ENCODE measurements at places on chromosomes 3 and 15.

DNA sequence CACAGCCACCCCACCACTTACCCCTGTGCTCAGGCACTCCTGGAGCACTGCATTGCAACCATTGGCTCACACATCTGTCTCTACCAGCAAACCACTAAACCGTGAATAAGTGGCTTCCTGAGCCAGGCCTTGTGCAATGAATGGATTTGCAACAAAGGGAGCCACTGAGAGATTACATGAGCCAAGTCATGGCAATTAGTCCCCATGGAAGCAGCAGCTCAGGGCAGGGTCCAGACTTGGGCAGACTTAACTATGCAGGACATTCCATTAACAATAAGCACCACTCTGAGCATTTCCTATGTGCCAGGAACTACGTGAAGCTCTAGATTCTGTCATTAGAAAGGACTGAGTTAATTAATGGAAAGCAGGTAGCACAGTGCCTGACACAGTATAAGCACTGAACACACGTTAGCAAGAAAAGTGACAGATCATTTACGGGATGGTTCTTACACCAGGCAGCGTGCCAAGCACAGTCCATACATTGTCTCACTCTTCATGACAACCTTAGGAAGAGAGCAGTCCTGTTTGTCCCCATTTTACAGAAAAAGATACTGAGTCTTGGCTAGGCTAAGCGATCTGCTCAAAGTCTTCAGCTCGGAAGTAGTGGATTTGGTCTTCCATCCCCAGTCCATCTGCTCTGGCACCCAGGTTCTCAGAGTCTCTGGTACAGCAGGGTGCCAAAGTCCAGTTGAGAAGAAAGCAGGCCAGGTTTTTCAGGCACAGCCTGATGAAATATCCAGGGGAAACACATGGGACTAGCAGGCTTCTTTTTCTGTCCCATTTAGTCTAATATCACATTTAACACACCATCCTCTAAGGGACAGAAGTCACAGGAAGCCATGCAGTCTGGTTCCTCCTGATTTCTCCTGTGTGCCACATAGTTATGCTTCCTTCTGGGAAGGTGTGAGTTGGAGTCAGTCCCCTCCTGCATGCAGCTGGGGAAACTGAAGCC, 44.1 kb downstream of the LIPC start:
- no peak for DNase-seq

DNA sequence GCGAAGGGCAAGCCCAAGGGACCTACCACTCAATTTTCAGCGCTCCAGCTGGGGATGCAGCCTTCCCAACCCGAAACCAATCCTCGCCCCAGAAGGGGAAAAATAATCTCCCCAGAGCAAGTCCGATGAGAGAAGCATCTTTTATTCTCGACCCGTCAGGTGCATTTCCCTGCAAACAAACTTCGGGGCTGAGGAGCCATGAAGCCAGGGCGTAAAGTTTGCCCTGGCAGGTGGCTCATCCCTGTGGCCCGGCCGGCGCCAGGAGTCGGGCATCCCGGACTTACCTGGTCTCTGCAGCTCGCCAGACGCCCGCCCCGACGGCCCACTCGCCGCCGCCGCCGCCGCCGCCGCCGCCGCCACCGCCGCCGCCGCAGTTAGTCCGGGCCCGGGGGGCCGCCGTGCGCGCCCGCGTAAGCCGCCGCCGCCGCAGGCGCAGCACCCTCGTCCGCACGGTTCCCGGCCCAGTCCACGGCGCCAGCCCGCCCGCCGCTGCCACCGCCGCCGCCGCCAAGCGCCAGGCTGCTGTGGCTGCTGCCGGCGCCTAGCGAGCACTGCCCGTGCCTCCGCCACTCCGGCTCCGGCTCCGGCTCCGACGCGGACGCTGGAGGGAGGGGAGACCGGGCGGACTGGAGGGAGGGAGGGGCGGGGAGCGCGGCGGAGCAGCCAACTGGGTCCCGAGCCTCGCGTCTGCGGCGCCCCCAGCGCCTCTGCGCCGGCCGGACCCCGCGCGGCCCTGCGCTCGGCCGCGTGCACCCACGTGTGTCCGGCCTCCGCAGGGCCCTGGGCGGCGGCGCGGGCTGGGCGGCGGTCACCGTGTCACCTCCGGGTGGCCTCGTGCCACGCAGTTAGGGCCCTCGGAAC, at the start of gene CNTN3:
TSS of gene CNTN3 (minus strand) at position 553 of the 861 bp plus-strand sequence. CDS start 93,547 bp downstream, outside the sequence.
- no peak for DNase-seq

- no peak for DNase-seq
Observed at GRCh38 chr3:64928683-64929082, 240.9 kb upstream of the ADAMTS9 start.

- DNase-seq = no peak
Observed at GRCh38 chr3:141410408-141410807, 42.1 kb downstream of the ZBTB38 start.

- no peak for DNase-seq
Observed at GRCh38 chr3:6526321-6526720, 334.6 kb upstream of the GRM7 start.

DNA sequence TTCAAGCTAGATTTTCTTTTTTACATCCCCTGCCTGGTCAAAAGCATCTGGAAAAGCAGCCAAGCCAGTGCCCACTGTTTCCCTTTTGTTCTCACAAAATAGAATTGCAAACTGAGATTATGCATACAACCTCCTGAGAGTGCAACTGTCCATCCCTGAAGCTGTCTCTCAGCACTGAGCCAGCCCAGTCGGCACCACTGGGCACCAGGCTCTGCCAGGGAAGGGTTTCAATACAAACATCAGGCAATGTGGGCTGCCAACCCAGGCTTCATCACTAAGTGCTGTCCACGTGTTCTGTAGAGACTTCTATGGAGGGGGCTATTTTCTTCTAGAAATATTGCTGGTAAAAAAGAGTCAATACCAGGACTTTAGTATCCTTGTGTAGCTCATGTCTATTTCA, 356.3 kb upstream of the TBL1XR1 start:
- no peak for DNase-seq

DNA sequence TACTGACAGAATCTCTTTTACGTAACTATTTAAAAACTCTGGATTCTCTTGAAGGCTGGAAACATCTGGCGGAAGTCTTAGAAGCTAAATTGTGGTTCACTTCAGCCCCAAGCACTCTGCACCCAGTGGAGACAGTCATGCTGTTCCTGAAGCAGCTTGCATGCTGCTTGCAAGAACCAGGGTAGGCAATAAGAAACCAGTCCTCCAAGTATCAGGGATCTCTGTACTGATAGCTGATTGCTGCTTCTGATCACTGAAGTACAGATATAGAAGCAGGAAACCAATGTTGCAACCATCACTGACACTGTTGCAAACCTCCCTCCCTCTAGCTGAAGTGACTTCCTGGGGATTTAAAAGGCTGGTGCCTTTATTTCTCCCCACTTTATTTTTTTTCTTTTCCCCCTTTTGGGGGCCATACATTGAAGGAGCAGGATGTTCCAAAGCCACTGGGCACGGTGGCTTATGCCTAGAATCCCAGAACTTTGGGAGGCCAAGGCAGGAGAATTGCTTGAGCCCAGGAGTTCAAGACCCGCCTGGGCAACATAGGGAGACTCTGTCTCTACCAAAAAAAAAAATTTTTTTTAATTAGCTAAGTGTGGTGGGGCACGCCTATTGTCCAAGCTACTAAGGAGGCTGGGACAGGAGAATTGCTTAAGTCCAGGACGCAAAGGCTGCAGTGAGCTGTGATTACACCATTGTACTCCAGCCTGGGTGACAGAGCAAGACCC, 15.3 kb downstream of the SPCS1 start:
- DNase-seq = no peak

Measured in T follicular helper cell (primary cell).